ENCODE measurements at places on chromosomes 1 and 21.
A peak's percentile ranks its signal among the peaks of the same experiment; 100 is the strongest.

GRCh38 chr1:68421350-68421749, 28.4 kb downstream of the RPE65 start:
- no peak for DNase-seq

DNA sequence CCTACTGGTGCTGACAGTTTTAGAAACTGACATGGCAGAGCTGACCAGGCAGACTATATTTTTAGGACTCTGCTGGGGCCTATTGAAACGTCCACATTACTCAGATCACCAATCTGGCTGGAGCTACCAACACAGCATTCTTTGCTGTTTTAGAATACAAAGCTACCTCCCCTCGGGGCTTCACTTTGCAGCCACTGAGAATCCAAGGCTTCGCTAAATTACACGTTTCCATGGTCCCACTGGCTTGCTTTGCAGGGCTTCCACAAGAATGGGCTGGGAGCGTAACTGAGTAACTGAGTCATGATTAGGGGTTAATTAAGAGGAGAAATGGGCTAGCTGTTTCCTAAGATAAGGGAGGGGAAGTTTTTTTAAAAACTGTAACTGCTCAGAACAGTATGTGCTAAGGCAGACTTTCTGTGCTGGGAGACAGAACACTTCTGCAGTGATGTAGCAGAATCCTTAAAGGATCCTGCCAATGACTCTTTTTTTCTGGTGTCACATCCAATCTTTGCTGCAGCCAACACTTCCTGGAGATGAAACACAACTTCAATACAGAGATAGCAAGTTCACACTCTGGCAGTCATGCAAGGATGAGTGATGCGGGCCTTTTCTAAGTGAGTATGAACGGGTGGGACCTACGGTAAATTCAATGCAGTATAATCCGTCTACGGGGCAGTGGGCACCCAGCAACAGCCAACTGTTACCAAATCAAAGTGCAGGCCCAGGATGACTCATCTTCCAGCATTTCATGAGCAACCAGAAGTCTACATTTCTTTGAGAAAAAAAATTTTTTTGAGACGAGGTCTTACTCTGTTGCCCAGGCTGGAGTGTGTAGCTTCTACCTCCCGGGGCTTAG, 21.5 kb downstream of the NDUFS5 start:
- DNase-seq, result no peak

DNA sequence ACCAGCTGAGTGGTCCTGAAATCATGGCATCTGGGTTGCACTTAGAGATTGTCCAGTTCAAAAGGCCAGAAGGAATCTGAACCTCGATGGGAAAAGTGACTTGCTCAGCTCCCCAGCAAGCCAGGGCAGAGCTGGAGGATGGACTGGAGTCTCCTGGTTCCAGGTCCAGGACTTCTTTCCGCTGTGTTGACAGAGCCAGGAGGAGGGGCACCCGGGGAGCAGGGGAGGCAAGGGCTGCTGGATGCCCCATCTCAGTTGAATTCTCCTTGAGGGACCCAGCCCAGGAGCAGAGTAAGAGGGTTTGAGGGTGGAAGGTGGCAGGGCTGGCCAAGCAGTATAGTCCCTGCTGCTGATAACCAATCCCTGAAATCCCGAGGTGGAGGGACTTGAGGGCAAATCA, 2.4 kb upstream of the ALPL start:
- no peak for DNase-seq

DNA sequence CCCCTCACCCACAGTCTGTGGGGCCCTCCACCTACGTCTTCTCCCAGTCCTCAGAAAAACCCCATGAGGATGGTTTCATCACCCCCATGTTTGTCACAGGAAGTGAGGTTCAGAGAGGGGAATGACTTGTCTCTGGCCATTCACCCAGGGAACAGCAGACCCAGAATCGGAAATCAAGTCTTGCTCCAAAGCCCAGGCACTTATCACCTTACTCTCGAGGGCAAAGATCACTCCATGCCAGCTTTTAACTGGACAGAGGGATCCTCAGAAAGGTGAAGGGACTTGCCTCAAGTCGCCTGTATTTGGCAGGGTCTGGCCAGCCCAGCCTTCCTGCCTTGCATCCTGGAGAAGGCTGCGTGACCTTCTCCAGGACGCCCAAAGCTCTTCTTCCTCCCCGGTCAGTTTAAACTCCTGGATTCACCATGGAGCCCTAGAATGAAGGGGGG, 57.9 kb upstream of the SSBP3 start:
- no peak for DNase-seq

- no peak for DNase-seq
Measured at GRCh38 chr1:53721088-53721487, 17.9 kb downstream of the GLIS1 start.

DNA sequence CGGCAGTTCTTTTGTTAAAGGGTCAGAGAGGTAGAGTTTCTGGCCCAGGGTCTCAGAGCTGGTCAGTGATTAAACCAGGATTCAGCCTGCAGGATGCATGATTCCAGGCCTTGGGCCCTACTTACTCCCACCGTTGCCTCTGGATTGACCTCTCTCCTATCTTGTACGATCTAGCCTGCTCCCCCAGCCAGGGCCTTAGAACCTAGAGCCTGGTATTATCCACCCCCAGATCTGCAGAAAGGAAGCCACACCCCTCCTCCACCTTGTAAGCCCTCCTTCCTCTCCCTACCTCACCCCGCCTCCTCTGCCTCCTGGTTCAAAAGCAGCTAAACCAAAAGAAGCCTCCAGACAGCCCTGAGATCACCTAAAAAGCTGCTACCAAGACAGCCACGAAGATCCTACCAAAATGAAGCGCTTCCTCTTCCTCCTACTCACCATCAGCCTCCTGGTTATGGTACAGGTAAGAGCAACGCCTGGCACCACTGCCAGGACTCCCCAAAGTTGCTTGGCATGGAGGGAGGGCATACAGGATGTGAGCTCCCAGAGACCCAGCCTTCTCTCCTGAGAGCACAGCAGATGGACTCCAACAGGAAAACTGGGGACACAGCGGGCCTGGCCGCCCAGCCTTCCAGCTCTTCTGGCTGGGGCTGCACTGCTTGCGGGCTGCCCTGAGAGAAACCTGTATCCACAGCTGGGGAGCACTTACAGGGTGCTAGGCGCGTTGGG, at the start of gene CD52:
TSS of gene CD52 (plus strand) at position 347 of the 726 bp plus-strand sequence. CDS start at position 407, 60 bp downstream.
- peak; percentile 60 for DNase-seq

- DNase-seq, result no peak
Measured at GRCh38 chr1:119209596-119210295, 69.3 kb upstream of the WARS2 start.

GRCh38 chr1:99646868-99647267, 955 bp downstream of the PALMD start:
- no peak for DNase-seq

DNA sequence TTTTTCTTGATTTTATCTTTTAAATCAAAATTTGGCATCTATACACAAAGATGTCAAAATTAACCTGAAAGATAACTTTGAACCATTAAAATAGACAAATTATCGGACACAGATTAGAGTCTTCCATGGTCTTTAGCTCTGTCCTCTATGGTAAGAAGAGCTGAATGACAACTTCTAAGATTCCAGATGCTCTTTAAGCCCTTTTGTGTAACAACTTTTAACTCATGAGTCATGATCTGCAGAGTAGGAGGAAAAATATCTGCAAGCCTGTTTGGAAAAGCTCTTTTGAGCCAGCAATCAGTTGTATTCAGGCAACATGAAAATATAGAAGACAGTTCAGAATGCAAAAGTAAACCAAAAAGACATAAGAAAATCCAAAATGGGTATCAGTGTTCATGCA, 37.8 kb downstream of the TTC13 start:
- DNase-seq, result no peak

DNA sequence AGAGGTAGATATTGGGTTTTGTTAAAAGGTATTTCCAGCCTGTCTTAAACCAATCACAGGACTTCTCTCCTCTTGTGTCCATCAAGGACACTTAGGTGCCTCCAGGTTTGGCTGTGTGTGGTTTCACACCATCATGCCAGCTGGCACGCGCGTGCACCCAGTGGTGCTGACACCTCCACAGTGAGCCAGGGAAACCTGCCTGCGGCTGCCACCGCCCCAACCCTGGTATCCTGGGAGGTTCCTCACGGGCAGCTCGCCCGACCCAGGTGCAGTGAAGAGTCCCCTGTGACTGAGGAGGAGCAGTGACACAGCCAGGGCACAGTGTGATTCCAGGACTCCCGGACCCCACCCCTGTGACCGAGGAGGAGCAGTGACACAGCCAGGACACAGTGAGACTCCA, 13.2 kb upstream of the COL6A2 start:
- no peak for DNase-seq

DNA sequence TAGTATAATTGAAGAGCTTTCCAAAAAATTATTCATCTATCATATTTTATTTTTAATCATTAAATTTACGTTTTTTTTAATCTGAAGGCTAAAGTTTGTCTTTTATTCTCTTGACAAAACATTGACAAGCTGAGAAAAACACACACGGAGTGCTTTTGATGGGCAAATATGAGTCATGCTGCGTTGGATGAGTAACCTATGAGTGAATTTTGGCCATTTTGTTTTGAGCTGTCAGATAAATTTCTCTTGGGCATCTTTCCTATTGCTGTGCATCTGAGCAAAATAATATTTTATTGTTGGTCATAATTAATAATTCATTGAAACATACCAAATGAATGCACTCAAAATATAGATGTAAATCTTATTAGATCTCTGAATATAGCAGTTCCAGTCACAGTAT, 1144.1 kb upstream of the ADGRL2 start:
- DNase-seq, result no peak

DNA sequence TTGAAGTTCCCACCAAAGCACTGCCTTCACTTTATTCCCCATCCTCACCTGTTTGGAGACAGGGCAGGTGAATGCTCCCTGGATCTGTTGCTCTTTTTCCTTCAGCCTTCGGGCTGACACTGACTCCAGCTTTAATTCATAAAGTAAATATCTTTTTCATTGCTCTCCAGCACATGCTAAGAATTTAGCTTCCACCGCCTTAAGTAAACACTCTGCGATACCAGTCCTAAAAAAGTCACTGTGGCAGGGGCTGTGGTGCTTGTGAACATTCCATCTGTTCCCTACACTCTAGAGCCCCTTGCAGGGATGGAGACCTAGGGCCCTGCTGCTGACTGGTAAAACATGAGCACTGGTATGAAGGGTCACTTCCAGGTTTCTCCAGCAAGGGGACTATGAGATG, 896 bp upstream of the PLA2G2A start:
- no peak for DNase-seq

- no peak for DNase-seq
Measured at GRCh38 chr21:28518630-28519029, 474.0 kb downstream of the LTN1 start.

DNA sequence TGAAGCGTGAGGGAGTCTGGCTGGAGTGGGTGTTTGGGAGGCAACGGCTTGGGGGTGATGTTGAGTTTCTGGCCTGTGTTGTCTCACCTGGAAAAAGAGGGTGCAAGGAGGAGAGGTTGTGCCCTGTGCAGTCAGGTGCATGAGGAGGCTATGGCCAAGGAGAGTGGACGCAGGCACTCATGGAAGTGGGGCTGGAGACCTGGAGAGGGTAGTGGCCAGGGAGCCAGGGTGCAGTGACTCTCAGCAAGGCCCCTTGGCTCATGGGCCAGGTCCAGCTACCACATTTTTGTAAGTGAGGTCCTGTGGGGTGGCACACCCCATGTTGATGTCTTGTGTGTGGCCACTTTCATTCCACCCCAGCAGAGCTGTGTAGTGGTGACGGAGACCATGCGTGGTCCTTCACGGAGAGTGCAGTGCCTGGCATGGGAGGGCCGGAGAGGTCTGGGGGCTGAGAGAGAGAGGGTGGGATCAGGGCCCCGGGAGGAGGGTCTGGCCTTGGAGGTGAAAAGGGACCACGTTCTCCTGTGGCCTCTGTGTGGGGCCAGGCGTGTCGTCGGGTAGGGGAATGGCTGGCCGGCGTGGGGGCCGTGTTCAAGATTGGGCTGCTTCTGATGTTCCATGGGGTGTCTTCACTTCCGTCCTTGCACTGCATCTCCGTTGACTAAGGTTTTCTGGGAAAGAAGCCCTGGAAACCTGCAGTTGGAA, 6.1 kb downstream of the SNAP47 start:
- DNase-seq, result no peak

DNA sequence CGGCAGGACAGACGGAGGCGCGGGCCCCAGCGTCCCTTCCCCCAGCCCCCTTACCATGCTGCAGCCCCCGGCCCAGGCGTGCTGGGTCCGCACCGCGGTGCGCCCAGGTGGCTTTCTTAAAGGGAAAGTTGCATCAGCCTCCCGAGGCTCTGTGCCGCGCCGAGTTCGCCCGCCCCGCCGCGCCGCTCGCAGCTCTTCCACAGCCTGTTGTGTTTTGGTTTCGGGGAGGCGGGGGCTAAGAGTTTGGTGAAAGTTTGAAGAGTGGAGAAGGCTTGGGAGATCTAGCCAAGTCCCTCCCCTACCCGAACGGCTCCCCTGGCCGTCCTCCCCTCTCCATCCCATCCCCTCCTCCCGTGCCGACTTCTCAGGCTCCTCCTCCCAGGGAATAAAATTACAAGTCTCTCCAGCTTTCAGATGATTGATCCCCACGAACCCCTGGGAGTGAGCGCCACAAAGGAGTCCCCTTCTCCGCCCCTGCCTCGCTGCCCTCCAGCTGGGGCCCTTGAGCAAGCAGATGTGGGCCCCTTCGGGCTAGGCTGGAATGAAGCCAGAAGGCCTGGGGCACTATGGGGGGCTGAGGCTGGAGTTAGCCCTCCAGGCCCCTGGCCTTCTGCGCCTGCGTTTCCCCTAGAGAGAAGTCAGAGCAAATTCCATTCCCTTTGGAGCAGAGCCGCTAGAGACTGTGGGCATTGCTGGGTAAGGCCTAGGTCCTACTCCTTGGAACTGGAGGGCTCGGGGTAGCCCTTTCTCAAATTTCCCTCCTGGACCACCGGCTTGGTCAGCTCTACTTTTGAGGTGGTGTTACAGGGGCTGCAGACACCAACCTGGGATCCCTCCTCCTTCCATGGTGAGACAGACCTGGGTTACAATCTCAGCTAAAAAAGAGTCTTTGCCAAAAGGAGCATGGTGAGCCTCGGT, at the start of gene SLC6A9:
TSS of gene SLC6A9 (minus strand) at position 211 of the 918 bp plus-strand sequence. CDS start 7,185 bp downstream, outside the sequence.
- peak; percentile 48 for DNase-seq

- DNase-seq, result no peak
Measured at GRCh38 chr1:219171192-219171935, 2.3 kb upstream of the LYPLAL1 start.

- no peak for DNase-seq
Measured at GRCh38 chr1:99363531-99363930, 99.2 kb downstream of the PLPPR4 start.

DNA sequence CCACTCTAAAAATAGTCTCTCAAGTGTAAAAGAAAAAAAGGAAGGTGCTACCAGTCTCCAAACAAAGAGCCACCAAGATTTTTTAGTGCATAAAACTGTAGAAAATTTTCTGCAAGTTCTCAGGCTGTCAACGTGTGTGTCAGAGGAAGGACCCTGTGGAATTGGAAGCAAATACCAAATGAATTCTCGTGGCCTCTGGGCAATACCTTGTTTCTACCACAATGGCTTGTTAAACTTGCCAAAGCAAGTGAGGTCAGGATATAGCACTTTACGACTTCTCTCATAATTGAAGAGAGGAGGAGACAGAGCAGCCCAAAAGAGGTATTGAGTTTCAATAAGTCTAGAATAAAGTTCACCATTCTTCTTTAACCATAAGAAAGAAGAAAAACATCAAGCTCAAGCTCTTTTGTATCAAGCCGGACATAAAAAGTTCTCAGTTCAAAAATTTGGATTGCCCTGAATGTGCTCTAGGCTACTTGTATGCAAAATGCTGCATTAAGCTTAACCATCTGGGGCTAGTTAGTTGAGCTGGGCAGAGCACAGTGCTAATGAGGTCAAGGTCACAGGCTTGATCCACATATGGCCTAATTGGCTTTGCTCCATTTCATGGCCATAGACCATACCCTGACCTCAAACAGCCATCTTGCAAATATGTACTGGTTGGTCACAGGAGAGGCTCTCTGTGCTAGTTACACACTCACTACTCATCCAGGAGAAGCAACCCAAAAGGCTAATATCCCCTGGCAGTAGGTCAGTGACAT, 60.5 kb downstream of the TBX15 start:
- DNase-seq, result no peak

Measured in activated naive CD8-positive, alpha-beta T cell treated with anti-CD3 and anti-CD28 coated beads, Interleukin-2, amount 50 U/mL, for 16 hours (primary cell).